NCI-H1417 treated with DMSO at 0.1 percent for 48 hours (cell line): ENCODE measurements at places on chromosomes 1 and 21.

- DNase-seq, result no peak
These were observed 115.8 kb downstream of the NR5A2 start for GRCh38 chr1:200143347-200143746.

DNA sequence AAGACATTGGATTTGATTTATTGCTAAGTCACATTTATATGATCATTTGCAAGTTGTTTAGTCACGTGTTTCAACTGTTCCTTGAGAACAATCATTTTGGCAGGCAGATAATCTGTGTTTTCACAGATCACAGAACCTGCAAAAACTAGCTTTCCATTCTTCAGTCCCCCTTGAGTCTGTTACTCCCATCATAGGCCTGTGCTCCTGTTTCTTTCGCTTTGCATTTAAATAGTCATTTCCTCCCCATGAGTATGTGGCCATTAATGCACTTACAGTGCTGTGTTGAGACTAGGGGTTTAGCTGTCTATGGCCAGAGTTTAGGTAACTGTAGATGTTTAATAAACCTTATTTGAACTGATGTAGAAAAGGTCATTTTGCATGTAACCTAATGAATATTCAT is 214.5 kb downstream of the PATJ start:
- DNase-seq, result no peak

GRCh38 chr1:2208309-2209239 is 14.0 kb upstream of the FAAP20 start:
- no peak for DNase-seq

GRCh38 chr1:39148942-39149341 is 55.6 kb upstream of the MACF1 start:
- no peak for DNase-seq

DNA sequence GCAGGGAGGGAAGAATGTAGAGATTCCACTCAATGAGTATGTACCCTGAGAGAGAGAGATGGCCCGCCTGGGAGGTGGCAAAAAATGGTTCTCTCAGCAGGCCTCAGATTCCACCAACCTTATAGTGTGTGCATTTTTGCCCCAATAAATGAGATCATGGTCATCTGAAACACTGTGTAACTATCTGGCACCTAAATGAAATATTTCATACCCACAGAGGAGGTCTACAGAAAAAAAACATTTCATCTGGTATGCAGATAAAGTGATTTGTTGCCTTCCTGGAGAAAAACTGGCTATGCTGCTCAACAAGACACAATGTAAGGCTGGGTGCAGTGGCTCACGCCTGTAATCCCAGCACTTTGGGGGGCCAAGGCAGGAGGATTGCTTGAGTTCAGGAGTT is 4.9 kb downstream of the TMCO2 start:
- no peak for DNase-seq

DNA sequence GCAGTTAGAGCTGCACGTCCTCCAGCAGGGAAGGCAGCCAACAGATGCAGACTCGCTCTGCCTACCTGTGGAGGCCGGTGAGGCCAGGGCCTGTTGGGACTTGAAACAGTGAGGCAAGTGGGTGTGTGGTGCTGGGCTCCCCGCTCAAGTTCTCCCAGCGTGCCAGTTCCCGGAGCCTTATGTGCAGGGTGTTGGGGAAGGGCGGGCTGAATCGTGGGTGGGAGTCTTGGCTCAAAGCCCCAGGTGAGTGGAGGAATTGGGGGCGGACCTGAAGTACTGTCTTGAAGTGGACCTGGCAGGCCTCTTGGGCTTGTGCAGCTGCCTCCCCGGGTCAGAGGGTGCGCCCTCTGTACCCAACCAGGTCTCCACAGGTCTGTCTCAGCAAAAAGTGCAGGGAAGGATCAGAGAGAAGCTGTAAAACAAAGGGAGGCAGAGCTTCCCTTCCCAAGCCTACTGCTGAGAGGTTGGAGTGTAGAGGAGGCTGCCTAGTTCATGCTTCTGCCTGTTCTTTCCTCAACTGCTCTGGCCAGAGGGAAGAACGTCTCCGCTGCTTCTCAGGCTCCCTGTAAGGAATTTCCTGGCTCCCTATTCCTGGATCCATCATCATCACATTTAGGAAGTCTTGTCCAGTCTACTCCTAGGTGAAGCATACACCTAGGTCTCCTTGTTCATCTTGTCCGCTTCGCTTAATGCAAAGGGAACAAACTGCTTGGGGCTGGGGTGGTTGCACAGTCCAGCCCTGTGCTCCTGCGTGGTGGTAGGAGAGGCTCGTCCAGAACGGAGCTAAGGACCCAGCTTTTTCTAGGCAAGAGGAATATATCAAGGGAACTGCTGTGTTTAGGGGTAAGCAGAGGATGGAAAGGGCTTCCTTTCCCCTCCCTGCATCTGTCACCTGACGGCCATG is 14.9 kb downstream of the UTP11 start:
- no peak for DNase-seq
